Jurkat, Clone E6-1 (cell line): ENCODE measurements at places on chromosomes 2 and 18.

DNA sequence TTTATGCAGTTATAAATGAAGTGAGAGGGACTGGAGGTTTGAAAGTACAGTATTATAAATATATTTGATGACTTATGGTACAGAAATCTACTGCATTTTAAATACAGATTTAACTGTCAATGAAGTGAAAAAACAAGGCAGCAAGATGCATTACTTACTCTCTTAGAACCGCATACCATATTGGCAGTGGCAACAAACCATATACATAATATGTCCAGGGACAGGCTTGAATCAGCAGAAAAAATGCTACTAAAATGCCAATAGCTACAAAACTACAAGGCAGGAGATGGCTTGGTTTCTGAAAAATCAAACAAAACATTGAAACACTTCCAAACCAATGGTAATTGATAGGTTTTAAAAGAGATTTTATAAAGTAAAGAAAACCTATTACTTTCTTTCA lies 77.2 kb downstream of the PIGN start:
- no peak for DNase-seq

GRCh38 chr2:160753960-160754359 lies 260.4 kb upstream of the RBMS1 start:
- DNase-seq, result no peak

- DNase-seq, result no peak
Measured at GRCh38 chr2:170501421-170502043, 213.6 kb upstream of the SP5 start.

DNA sequence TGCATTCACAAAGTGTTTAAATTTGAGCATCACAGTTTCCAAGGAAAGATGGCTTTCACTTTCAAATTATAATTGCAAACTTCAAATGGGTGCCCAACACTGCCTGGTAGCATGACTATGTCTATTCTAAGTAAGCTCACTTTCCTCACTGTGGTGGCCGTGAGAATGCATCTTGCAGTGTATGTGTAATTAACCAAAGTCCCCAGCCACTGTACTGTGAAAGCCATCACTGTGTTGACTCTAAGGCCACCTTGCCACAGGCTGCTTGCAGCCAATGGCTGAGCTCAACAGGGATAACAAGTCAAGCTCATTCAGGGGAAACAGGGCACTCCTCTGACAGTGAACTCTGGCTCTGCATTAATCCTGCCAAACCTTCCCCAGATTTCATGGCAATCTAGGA lies 43.3 kb upstream of the LGALSL start:
- DNase-seq, result no peak

- no peak for DNase-seq
Measured at GRCh38 chr18:10454681-10455557, 484 bp downstream of the APCDD1 start.

GRCh38 chr18:10119991-10120390 lies 206.2 kb downstream of the VAPA start:
- no peak for DNase-seq

- DNase-seq, result no peak
Measured at GRCh38 chr2:184644685-184645084, 46.4 kb downstream of the ZNF804A start.

DNA sequence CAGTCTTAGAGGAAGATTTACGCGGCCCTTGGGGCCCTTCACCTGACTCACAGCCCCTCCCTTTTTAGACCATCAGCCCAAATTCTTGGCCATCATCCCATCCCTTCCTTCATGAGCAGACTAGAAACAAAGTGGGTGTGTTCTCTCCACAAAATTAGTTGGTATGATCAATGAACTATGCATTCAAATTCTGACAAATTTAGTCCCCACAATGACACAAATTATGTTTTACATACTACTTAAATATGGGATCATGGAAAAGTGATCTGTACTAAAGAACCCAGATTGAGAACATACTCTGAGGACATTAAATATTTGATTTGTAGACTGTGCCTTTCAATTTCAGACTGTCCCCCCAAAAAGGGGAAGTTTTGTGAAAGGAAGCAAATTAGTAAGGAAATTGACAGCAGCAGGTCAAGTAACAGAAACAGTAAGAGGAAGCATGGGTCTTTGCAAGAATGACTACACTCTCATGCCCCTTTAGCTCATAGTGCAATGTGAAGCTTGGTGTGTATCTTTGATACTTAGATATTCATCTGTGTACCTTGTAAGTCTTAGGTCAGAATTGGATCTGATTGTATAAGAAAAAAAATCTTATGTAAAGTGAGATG lies 2.2 kb upstream of the MAPRE2 start:
- no peak for DNase-seq

DNA sequence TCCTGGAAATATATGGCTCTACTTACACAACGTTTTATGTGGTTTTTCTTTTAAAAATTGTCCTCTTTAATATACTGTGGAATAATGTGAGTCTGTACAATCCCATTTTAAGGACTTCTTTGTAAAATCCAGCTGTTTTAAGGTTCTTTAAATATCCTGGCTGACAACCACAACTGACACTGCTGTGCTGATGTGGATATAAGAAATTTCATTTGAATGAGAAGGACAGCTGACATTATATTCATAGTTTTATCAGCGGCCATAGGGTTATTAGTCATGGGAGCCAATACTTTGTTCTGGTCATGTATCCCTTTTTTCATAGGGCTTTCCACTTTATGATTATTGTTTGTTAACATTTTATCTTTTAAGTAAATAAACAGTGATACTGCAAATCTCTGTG lies 169.5 kb downstream of the CAMKMT start:
- no peak for DNase-seq

DNA sequence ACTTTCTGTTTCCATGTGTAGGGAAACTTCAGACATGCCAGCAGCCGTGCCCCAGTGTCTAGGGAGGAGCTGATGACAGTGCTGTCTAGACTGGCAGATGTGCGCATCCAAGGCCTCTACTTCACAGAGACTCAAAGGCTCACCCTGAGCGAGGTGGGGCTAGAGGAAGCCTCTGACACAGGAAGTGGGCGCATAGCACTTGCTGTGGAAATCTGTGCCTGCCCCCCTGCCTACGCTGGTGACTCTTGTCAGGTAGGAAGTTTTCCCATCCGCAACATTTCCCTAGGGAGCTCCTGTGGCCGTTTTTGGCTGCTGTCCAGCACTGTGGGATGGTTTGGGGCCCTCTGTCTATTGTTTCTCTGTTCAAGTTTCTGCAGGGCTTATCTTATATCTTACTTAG lies 143.1 kb upstream of the TTC39C start:
- DNase-seq, result peak; percentile 89

GRCh38 chr2:64105670-64106461 lies 38.4 kb downstream of the PELI1 start:
- no peak for DNase-seq

GRCh38 chr2:117982376-117983033 lies 31.4 kb downstream of the CCDC93 start:
- no peak for DNase-seq

DNA sequence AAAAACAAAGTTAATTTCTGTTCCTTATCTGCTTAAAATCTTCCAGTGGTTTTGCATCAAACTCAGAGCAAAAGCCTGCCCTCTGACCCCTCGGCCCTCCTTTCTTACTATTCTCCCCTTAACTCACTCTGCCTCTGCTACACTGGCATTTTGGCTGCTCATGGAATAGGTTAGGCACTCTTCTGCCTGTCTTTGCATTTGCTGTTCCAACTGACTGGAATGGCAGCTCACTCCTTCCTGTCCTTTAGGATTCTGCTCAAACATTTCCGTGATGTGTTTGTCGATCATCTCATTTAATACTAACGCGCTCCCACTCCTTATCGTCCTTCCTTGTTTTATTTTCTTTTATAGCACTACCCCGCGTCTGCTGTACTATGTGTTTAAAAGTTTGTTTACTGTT lies 815 bp downstream of the CEBPZ start:
- DNase-seq, result no peak

GRCh38 chr2:37851828-37852584 lies 73.1 kb upstream of the RMDN2 start:
- DNase-seq, result no peak

GRCh38 chr2:180196419-180196977 lies 189.4 kb upstream of the CWC22 start:
- no peak for DNase-seq

GRCh38 chr18:31154181-31154580 lies 8.5 kb downstream of the DSC1 start:
- no peak for DNase-seq

DNA sequence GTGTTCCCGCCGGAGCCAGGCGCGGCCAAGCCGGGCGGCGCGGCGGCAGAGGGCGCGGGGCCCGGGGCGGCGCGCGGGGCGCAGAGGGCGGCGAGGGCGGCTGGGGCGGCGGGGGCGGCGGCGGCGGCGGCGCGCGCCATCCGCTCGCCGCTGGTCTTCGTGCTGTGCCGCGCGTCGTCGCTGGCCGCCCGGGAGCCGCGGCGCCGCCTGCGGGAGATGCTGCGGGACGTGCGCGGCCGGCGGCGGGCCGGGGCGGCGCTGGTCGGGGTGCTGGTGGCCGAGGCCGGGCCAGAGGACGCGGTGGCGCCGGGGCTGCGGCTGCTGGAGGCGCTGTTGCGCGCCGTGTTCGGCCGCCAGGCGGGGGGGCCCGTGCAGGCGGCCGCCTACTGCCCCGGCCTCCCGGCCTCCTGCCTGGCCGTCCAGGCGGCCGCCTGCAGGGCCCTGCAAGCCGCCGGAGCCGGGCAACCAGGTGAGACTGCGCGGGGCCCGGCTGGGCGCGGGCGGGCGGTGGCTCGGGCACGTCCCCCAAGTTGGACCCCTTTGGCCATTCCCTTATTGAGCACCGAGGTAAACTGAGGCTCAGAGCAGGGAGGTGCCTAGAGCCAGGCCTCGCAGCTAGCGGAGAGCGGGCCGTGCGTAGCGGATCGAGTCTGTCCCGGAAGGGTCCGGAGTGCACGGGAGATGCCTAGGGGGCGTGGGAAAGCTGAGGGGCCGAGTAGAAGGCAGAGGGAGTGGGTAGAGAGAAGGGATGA lies 584 bp downstream of the C2orf72 start:
- DNase-seq, result no peak

DNA sequence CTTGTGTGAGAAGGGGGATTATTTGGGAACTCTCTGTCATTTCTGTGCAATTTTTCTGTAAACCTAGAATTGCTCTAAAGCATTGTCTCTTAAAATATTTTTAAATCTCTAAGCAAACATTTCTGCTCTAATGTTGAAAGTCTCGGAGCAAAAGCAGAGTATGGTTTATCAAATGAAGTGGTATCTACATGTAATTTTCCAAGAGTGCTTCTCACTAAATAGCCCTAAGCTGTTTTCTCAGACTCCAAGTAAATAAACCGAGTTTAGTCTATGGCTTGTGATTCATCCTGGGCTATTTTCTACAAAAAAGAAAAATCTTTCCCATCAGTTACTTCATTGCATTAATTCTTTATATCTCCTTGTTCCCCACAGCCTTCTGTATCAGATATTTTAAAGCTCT lies 90.8 kb downstream of the METTL4 start:
- no peak for DNase-seq

DNA sequence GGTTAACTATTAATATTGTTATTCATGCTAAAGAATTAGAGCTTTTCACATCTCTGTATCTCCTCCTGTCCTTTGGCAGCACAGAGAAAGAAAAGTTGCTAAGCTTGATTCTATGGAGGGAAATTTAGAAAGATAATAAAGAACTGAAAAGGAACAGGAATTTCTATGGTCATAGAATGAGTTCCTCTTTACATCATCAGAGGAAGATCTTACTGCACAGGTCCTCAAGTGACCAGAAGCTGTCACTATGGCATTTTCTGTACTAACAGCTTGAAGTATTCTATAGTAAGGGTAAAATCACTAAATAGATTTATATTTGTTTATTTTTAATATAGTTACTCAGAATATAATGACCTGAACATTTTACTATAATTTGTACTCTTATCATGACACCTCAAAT lies 6.0 kb upstream of the PRKD3 start:
- no peak for DNase-seq

GRCh38 chr2:211033765-211034164 lies 477.4 kb downstream of the CPS1 start:
- DNase-seq, result no peak

- no peak for DNase-seq
Measured at GRCh38 chr2:213021971-213022899, 129.2 kb downstream of the IKZF2 start.

DNA sequence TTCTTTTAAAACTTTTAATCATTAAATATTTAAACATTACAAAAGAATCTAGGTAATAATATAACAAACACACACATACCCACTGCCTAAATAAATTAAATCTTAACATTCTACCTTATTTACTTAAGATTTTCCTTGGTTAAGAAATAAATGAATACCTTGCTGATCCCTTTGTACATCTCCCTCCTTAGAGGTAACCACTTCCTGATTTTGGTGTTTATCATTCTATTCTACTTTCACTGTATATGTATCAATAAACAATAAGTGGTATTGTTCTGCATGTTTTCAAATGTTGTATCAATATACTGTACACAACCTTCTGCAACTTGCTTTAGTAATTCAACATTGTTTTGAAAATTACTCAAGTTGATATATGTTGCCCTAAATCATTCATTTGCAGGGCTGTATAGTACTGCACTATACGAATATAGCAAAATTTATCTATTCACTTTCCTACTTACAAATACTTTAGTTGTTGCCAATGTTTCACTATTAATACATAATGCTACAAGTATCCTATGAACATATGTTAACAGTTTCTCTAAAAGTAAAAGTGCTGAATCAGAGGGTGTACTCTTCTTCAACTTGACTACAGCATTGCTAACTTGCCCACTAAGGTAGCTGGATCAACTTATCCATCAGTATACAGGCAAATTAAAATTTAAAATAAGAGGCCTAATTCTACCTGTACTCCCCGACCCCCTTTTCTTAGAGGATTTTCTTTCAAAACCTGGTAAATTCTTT lies 65.8 kb downstream of the MEMO1 start:
- DNase-seq, result no peak

- DNase-seq, result peak; percentile 21
Measured at GRCh38 chr2:29923110-29923721, 1.8 kb upstream of the ALK start.

DNA sequence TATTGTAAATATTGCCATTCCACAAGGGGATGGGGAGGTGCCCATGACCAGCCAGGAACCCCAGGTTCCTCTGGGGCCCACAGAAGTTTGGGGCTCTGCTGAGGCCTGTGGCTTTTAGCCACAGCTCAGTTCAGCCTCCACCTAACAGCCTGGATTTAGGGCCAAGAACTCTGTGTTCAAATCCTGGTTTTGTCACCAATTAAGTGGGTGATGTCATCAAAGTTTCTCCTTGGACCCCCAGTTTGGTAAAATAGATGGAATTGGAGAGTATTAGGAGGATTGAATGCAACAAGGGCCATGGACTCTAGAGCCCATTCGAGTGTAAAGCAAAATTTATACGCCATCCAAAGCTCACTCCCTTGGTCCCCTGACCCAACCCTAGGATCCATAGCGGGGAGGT lies 3.2 kb upstream of the FEV start:
- DNase-seq, result no peak

- no peak for DNase-seq
Measured at GRCh38 chr18:8854550-8854949, 149.2 kb downstream of the MTCL1 start.

- DNase-seq, result no peak
Measured at GRCh38 chr2:100743741-100744140, 76.2 kb upstream of the NPAS2 start.
